ENCODE measurements at places on chromosomes 2 and 18.

- DNase-seq, result no peak
These were observed 1.5 kb upstream of the SLC30A3 start for GRCh38 chr2:27264253-27264752.

DNA sequence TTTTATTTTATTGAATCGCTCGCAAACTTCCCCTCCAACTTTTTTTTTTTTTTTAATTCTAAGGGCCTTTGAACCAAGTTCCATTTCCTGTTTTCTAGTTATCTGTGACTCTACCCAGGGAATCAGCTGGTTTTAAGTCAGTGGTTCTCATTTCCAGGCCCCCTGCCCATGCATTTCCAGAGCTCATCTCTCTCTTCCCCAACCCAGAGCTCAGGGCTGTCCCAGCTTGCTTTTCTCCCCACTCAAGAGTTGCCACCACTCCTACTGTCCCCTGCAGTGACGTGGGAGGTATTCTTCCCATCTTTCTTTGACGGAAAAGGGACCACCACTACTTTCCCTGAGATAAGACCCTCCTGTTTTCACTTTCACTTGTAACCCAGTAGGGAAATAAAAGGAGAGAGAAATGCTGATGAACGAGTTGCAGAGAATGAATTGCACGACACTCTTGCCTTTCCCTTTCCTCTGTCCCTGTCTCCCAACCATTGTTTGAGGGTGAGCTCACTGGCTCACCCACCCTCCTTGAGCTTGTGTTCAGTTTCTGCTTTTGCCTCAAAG, 42.1 kb downstream of the TET3 start:
- no peak for DNase-seq

DNA sequence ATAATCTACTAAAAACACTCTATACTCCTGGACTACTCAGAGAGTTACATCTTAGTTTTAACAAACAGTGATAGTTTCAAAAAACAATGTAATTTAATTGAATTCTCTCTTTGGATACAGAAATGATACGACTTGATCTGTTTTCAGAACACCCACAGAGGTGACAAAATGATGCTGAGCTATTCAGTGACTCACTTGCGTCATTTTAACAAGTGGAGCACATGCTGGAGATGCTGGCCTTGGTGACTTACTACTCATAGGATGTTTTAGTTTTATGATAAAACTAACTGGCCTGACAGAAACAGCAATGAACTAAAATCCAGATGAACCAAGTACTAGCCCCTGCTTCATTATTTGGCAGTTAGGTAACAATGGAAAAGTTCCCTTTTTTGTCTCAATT, 101.3 kb upstream of the ITGB6 start:
- DNase-seq, result no peak

GRCh38 chr2:9484533-9484932, 10.2 kb downstream of the IAH1 start:
- DNase-seq, result no peak

DNA sequence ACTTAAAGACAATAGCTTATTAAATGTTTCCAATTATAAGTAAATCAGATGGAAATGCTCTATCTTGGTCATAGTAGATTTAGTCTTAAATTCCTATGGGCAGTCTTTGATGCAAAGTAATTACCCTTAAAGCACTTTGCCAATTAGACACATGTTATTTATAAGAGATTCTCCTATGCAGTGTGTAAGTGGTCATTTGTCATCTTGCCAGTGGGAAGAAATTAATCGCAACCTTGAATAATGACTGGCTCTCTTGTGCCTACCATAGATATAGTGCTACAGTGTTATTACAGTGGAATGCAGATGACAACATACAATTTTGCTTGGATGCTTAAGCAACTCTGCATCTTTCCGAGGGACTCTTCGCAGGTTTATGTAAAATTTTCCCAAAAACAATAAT, 311.0 kb upstream of the THUMPD2 start:
- no peak for DNase-seq

GRCh38 chr18:24198461-24198860, 59.6 kb downstream of the CABYR start:
- no peak for DNase-seq

DNA sequence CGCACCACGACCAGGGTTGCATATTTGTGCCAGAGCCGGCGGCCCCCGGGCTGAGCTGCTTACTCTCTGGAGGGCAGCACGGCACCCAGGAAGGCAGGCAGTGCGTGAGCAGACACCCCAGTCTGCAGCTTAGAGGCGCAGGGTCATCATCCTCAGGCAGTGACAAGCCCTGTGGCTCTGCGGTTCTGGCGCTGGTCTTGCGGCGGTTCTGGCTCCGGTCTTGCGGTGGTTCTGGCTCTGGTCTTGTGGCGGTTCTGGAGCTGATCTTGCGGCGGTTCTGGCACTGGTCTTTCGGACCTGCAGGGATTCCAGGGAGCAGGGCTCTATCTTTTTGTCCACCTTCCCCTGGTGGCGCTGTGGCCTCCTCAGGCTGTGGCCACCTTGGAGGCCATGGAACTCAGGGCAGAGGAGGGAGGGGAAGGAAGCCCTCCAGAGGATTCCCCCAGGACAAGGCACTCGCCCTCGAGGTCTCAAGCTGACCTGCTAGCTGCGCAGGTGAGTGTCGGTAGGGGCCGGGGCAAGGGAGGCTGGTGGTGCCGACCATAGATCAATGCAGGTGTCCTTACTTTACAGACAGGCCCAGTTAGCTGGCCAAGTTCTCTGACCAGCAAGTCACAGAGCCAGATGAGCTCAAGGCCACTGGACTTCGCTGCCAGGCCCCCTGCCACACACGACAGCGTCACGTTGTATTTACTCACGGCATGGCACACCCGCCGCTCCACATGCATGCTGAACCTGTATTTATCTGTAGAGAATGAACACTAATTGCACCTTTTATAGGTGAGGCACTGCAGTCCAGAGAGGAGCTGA, 14.9 kb downstream of the ESPNL start:
- no peak for DNase-seq

DNA sequence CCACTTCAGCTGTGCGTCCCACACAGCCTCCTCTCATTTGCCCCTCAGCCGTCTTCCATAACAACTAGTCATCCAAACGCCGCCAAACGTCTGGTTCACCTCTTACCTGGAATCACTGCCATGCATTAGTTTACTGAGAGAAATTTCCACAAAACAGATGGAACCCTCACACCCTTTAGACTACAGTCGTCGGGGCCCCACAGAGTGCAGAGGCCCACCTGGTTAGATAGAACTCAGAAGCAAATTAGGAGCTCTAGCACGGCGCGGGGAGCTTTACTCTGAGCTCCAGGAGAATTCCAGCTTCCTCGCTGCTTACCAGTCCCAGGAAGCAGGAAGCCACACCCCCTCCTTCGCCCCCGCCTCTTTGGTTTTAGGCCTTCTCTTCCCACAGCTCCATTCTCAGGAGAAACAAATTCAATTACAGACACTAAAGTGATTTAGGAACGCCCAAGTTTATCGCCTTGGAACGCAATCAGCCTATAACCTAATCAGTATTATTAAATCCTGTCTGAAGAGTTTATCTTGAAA, 9.4 kb downstream of the RNU2-63P start:
- no peak for DNase-seq

DNA sequence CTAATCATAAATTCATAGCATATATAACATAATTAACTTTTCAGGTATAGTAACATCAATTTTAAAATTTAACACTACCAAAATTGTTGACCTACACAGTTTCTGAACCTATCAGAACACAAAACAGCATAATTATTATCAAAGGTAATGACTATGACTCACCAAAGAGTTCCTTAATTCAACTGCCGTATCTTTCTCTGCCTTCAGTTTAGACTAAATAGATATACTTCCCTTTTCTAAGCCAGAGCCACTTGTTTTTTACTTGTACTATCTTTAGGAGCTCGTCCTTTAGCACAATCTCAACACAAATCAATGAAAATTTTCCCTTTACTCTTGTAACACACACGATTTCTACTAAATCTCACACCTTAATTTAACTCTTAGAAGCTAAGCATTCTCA, 54.4 kb downstream of the CCDC88A start:
- DNase-seq, result no peak

DNA sequence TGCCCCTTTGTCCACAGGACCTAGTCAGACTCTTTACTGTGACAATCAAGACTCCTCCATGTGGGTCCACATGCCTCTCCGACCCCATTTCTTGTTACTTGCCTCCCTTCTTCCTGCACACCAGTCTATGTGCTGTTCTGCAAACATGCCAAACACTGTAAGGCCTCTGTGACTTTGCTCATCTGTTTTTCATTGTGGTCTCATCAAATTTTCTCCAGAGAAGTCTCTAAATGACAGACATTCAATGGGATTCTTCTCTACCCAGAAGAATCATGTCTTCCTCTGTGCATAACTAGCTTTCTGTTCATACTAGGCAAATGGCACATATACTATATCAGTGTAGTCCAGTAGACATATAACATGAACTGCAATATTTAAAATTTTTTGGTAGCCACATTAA, 43.0 kb upstream of the KCNE4 start:
- no peak for DNase-seq

- DNase-seq, result no peak
These were observed 21.0 kb downstream of the PNPT1 start for GRCh38 chr2:55672630-55673029.

GRCh38 chr2:236535024-236535423, 34.6 kb upstream of the ACKR3 start:
- DNase-seq, result no peak

DNA sequence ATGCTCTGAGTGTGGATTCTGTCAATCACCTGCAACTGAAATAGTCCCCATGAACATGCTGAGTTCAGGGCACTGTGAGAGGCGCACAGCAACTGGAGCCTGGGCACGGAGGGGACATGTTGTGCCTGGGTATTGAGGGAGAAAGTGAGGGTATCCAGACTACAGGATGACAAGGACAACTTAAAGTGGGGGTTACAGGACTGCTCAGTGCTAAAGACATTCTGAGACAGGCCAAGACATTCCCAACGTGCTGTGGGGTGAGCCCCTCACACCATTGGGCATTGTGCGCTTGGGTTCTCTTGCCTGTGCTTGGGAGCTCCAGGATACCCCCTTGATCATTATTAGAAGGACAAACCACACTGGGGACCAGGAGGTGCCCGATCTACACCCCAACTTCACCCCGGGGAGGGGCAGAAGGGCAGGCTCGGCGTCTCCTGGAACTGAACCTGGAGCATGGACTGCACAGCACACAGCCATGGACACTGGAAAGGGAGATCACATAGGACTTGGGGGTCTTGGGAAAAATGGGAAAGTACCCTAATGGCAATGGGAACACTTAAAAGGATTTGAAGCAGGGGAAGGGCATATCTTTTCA, 72.5 kb upstream of the HDAC4 start:
- no peak for DNase-seq

DNA sequence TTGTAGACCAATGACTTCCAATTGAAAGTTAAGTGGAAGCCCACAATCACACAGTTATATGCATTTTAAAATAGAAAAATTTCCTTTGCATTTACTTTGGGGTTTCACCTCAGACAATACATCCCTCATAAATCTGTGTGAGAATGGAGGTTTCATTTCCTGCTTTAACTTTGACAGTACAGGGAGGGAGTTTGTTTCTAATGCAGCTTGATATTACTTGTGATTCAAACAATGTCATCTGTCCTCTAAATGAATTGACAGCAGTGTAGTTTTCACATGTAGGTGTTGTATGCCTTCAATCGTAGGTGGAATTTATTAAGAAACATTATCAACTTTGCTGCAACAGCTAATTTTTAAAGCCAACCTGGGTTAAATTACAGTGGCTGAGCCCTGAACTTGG, 75.2 kb downstream of the TMEFF2 start:
- no peak for DNase-seq

DNA sequence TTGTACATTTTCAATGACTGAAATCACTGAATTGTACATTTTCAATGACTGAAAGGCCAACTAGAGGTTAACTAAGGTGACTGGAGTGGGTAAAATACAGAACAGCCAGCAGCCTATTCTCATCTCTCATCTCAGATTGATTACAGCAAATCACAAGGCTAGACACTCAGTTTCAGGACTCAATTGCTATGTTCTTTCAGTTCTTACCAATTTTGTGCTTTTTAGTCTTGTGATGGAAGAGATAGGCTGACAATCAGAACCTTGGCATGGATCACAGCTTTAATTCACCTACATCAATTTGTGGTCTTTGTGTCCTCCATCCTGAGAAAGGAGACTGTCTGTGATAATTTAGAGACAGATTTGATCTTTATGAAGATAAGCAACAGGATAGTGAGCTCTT, 124.7 kb downstream of the GULP1 start:
- DNase-seq, result no peak

- no peak for DNase-seq
These were observed 129.2 kb downstream of the HNMT start for GRCh38 chr2:138093455-138093854.

- DNase-seq, result no peak
These were observed 31.0 kb downstream of the NAT8 start for GRCh38 chr2:73611193-73611592.

- no peak for DNase-seq
These were observed 10.1 kb downstream of the GPR35 start for GRCh38 chr2:240635121-240635997.

DNA sequence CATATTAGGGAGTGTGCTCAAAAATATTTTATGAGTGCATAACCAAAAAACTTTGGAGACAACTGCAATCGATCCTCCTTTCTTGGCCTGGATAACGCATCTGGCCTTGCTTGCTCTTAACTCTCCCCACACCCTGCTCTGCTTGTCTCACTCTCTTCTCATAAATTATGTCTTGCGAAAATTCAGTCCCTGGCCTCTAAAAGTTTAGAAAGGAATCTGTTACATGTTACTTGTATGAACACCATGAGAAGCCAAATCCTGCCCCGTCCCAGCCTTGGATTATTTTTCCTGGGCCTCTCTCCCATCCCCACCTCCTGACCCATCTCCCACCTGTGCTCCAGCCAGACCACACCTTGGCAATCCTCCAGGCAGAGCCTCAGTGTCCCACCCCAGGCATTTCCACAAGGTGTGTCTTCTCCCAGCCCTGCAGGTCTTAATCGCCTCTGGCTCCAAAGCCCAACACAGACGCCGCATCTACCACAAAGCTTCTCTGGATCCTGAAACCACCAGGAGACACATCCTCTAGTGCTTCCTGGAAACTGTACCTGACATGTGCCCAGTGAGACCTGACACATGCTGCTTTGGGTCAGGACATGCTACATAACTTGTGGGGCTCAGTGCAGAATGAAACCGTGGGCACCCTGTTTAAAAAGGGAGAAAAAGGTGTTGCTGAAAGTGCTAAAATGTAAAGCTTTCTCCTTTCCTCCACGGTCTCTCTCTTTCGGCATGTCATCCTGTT, 99.6 kb upstream of the ST3GAL5 start:
- no peak for DNase-seq

DNA sequence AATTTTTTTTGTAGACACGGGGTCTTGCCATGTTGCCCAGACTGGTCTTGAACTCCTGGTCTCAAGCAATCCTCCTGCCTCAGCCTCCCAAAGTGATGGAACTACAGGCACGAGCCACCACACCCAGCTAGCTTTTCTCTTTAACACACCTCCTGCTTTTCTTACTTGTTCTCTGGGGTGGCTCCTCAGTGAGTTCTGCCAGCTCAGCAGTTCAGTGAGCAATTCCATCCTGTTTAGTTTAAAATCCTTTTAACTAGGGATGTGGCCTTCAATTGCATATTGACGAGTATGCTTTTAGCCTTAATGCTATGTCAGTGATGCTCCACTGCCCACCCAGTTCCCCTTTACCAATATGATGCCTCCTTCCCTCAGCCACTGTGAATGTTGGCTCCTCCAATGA, 16.1 kb downstream of the ZNF397 start:
- no peak for DNase-seq

- no peak for DNase-seq
These were observed 1.5 kb downstream of the VAMP5 start for GRCh38 chr2:85585781-85586105.

GRCh38 chr2:37653805-37654378, 17.6 kb downstream of the CDC42EP3 start:
- DNase-seq, result no peak

GRCh38 chr2:144270951-144271350, 249.0 kb downstream of the ZEB2 start:
- no peak for DNase-seq

- no peak for DNase-seq
These were observed 322.3 kb downstream of the MYCN start for GRCh38 chr2:16262526-16263178.

All from cortex of kidney (tissue), 1 donor.